ENCODE measurements at places on chromosomes 5 and 9. TPM values are rescaled to one million over a fixed set of nuclear protein-coding genes. Genes with fewer than 3 reads are reported as not detected.

Gene SLC34A1
- not detected for total RNA-seq

Gene RGS7BP
- total RNA-seq: 0.51 TPM

Gene AK8
- 0.26 TPM for total RNA-seq

Gene CCL27
- total RNA-seq: not detected

Gene ADGRV1
- total RNA-seq: 0.17 TPM

Gene C9orf50
- 0.17 TPM for total RNA-seq

Gene TBC1D2
- total RNA-seq: 8.2 TPM

Gene RASA1
- 42.1 TPM for total RNA-seq

Gene SPOCK1
- total RNA-seq: 30.3 TPM

Gene WNT8A
- not detected for total RNA-seq

Gene PCDHB5
- total RNA-seq: 2.8 TPM

Gene KCNMB1
- total RNA-seq: not detected

Gene FOXD4
- 0.26 TPM for total RNA-seq

Gene CCDC183
- 1.0 TPM for total RNA-seq

Gene FOXD4L5
- total RNA-seq: under 0.01 TPM

Gene TJP2
- 41.1 TPM for total RNA-seq

Gene NRARP
- total RNA-seq: not detected

Gene SPATA31D4
- total RNA-seq: not detected

Gene FAF2
- 38.5 TPM for total RNA-seq

Gene TDRD7
- total RNA-seq: 14.7 TPM

Gene SPINK6
- total RNA-seq: not detected

Gene HSPA4
- 108 TPM for total RNA-seq

Gene GCNT4
- 1.8 TPM for total RNA-seq

Gene TUSC1
- 10.5 TPM for total RNA-seq

Gene TMOD1
- total RNA-seq: 2.6 TPM

Gene BNC2
- total RNA-seq: 34.7 TPM

Gene PCDHGA8
- 2.6 TPM for total RNA-seq

Gene CDC20B
- total RNA-seq: not detected

Gene HDHD3
- 14.2 TPM for total RNA-seq

Gene RHOBTB3
- total RNA-seq: 337 TPM

Gene FAM78A
- 0.33 TPM for total RNA-seq

Gene GABBR2
- 0.33 TPM for total RNA-seq

Gene TAF11L10
- total RNA-seq: not detected

Gene ZMAT2
- 77.0 TPM for total RNA-seq

Measured in fibroblast of lung (primary cell).